Dermis microvascular lymphatic vessel endothelial cell (primary cell): ENCODE measurements at places on chromosomes 6 and 20. TPM values are rescaled to one million over a fixed set of nuclear protein-coding genes. Genes with fewer than 3 reads are reported as not detected.

Gene LCA5
- 2.1 and 2.2 TPM in 2 replicates for total RNA-seq

Gene SLX4IP
- total RNA-seq = 2.3 and 2.6 TPM in 2 replicates

Gene GPX5
- not detected in 2 replicates for total RNA-seq

Gene OGFRL1
- 3.2 and 4.6 TPM in 2 replicates for total RNA-seq

Gene MAPK13
- 3.9 and 7.0 TPM in 2 replicates for total RNA-seq

Gene TMEM244
- total RNA-seq = not detected in 2 replicates

Gene LAMA4
- 497 and 606 TPM in 2 replicates for total RNA-seq

Gene SIRPD
- not detected in 2 replicates for total RNA-seq

Gene RAET1L
- not detected in 2 replicates for total RNA-seq

Gene WFDC10B
- total RNA-seq = not detected in 2 replicates
